Iris pigment epithelial cell (primary cell): ENCODE measurements at places on chromosomes 11 and 22.
A peak's percentile ranks its signal among the peaks of the same experiment; 100 is the strongest.

- peak; percentile 43 for DNase-seq
Observed at GRCh38 chr11:13288375-13289029, 10.9 kb downstream of the BMAL1 start.

DNA sequence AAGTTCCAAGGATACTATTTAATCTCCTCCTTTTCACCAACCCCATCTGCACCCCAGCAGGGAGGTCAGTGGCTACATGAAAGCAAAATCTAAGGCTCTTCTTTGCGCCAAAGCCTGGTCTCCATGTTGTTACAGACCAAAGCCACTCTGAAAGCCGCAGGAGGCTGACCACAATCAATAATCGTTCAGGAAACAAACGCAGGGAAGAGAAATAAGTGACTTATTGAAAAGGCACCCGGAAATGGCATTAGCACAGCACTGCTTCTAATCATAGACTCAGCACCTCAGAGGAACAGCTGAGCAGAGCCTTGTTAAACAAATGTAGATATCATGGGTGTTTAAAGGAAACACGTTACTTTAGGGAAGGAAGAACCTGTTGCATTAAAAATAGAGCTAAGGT is 183.9 kb downstream of the KIRREL3 start:
- DNase-seq: no peak

DNA sequence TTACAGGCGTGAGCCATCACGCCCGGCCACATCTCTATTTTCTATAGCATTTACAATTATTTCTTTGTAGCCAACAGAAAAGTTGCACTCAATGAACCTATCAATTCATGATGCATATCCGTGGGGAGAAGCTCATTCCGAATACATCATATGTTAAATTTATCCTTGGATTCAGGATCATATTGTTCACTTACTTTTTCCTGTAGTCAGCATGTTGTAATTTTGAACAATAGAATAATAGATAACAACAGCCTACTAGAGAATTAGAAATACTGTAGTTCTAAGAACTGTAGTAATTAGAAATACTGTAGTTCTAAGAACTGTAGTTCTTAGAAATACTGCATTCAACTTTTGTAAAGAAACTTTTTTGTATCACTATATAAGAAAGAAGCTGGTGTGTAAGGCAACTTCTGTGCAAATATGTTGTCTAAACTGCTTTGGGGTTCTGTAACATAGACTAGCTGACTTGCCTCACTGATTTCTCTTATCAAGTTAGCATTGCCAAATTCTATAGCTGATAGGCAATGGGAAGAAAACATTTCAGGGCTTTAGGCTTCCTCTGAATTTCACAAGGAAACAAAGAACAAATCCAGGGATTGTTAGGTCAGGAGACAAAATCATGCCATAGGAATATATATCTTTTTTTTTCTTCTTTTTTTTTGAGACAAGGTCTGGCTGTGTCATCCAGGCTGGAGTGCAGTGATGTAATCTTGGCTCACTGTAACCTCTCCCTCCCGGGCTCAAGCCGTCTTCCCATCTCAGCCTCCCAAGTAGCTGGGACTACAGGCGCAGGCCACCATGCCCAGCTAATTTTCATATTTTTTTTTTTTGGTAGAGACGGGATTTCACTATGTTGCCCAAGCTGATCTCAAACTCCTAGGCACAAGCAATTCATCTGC is 91.9 kb downstream of the CSTPP1 start:
- DNase-seq: no peak

- no peak for DNase-seq
Observed at GRCh38 chr11:22666325-22666687, at the start of gene GAS2. TSS of gene GAS2 (plus strand) at chr11:22666611. CDS start at chr11:22674870, 8,259 bp downstream.

GRCh38 chr11:69010964-69011623 is 2.0 kb downstream of the MRGPRF start:
- peak; percentile 86 for DNase-seq

- no peak for DNase-seq
Observed at GRCh38 chr22:46036558-46037408, 59.8 kb upstream of the WNT7B start.

GRCh38 chr11:127627204-127627603 is 626.6 kb upstream of the KIRREL3 start:
- no peak for DNase-seq

DNA sequence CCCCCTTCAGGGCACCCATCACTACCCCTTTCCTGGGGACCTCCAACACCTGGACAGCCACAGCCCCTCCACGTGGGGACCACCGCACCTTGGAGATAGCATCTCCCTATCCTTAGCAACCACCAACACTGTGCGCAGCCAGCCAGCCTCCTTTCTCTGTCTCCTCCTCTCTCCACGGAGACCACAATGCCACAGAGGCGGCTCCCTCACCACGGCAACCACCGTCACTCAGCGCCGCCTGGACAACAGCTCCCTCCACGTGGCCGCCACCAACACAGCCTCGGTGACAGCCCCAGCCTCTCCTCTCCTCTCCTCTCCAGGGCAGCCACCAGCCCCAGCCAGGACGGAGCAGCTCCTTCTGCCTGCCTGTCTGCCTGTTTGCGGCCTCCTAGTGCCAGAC is 10.5 kb downstream of the ELFN2 start:
- no peak for DNase-seq

DNA sequence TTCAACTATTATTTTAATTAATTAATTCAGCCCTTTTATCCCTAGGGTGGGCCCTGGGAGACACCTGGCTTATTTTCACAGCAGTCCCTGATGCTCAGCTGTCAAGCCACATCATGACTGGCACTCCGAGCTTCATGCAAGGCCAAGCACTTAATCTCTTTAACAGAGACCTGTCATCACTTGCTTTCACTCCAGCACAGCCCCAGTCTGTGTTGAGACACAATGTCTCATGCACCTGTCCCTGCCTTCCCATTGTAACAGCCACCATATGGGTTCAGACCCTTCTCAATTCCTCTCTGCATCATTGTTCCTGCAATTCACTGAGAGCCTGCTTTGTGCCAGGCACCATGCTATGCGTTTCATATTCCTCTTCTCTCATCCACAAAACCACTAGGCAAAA is 222.2 kb upstream of the TENM4 start:
- no peak for DNase-seq
